BE2C (cell line): ENCODE measurements at places on chromosomes 5 and 9.

- DNase-seq = no peak
Observed at GRCh38 chr9:78725503-78725902, 428.6 kb downstream of the PSAT1 start.

- no peak for DNase-seq
Observed at GRCh38 chr5:175448276-175448675, 4.3 kb upstream of the DRD1 start.

DNA sequence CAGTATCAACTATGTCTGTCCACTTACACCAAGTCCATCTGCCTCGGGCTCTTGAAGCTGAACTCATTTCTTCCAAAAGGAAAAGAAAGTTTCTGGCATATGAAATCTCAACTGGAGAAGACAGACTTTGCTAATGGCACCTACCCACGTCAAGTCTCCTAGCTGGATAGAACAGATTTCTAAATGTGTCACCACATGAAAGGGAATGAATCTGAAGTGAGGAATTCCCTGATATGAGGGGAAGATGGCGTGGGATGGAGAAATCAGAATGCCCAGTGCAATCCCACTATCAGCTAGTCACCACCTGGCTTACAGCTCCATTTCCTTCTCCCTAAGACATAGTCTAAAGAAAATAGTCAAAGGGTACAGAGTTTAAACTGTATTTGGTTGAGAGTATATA, 144.7 kb downstream of the PAPPA start:
- DNase-seq = no peak

DNA sequence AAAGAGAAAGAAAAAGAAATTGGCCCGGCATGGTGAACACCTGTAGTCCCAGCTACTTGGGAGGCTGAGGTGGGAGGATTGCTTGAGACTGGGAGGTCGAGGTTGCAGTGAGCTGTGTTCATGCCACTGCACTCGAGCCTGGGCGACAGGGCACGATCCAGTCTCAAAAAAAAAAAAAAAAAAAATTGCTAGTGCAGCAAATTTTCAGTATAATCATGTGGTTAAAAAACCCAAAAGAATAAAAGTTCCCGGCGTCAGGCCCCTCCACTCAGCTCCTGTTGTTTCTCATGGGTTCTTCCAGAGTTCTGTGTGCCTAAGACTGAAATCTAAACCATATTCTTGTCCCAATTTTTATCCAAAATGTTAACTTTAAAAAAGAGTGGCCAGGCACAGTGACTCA, 49.1 kb downstream of the WNK2 start:
- DNase-seq = no peak
